ENCODE measurements at places on chromosomes 6 and 20.

DNA sequence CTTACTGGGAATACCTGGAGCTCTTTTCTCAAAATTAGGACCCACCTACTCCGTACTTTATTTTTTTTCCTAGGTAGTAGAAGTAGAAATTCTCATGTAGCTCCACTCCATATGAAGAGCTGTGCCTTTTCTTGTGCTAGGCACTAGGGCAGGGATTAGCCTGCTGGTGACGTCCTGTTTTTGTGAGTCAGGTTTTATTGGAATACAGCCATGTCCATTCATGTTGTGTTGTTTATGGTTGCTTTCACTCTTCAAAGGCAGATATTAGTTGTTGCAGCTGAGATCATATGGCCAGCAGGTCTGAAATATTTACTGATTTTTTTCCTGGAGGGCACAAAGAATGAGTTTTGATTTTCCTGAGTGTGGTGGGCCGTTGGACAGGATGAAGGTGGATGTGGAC is 20.5 kb downstream of the XRN2 start:
- DNase-seq = no peak

GRCh38 chr20:49785852-49786175 is 26.8 kb upstream of the SLC9A8 start:
- no peak for DNase-seq

- no peak for DNase-seq
Measured at GRCh38 chr6:153023977-153024708, 21.6 kb upstream of the MTRF1L start.

- DNase-seq = no peak
Measured at GRCh38 chr6:42509765-42510164, 54.1 kb upstream of the UBR2 start.

- no peak for DNase-seq
Measured at GRCh38 chr6:30135757-30136156, at the start of gene TRIM40. TSS of gene TRIM40 (plus strand) at chr6:30136140. CDS start at chr6:30137037, 897 bp downstream.

DNA sequence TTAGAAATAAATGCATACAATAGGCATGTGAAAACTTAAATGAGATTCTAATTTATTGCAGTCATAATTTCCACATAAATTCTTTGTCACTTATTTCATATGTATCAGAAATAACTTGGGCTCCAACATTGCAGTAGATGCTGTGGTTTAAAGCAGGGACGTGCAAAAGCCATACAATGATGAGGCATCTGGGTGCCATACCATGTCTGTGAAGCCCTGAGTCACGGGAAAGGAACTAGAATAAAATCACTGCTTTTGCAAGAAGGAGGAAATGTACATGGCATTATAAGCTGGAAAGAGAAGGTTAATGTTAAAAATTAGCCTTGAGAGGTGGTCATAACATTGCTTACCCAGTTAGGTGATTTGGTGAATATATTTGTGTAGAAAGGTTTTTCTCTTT is 180.4 kb downstream of the SASH1 start:
- no peak for DNase-seq

- DNase-seq = no peak
Measured at GRCh38 chr6:33621711-33622388, 728 bp downstream of the ITPR3 start.

DNA sequence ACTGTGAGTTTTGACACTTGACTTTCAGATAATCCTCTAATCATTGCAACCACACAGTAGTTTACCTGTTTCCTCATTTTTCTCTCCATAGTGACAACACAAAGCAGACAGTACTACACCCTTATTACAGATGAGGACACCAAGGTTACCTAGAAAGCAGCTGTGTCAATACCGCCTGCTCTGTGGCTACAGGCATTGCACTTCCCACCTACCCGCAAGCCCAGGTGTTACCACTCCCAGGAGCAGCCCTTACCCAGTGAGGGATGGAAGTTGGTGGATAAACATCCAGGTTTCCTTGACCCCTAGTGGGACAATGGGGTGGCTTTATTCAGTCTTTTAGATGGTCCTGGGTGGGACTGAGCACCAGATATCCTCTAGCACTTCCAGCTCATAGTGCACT is 503.6 kb downstream of the PTPRT start:
- no peak for DNase-seq

- no peak for DNase-seq
Measured at GRCh38 chr6:114471450-114471849, 128.6 kb upstream of the HS3ST5 start.

DNA sequence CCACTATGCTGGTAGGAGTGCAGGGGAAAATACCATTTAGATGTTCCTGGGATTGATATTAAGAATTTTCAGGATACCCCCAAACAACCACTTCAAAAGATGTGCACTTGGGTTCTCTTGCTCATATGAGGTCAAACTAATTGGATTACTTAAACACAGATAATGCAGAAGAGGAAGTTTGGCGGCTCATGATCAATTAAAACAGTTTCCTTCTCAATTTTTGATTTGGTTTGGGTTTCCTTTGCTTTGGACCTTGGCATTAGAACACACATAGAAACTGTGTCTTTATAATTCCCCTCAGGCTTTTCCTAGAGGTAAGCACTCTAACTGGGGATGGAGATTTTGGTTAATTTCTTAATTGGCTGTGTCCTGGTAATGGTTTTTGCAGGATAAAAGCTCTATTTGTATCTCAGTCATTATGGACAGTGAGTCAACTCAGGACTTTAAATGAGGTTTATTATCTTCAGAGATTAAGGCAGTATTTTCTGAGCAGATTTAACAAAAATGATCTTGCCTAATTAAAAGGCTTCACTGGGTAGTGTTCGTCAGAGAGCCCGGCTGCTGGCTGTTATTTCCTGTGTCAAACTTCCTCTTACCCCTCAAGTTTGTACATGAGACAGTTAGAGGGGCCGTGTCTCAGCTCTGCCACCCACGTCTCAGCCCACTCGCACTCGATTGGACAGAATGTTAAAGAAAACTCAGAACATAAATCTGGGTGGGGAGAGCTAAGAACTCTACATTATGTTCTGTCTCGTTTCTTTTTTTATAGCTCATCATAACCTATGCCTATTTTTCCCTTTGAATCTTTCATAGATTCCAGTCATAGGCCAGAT is 50.3 kb upstream of the PREP start:
- DNase-seq = no peak

DNA sequence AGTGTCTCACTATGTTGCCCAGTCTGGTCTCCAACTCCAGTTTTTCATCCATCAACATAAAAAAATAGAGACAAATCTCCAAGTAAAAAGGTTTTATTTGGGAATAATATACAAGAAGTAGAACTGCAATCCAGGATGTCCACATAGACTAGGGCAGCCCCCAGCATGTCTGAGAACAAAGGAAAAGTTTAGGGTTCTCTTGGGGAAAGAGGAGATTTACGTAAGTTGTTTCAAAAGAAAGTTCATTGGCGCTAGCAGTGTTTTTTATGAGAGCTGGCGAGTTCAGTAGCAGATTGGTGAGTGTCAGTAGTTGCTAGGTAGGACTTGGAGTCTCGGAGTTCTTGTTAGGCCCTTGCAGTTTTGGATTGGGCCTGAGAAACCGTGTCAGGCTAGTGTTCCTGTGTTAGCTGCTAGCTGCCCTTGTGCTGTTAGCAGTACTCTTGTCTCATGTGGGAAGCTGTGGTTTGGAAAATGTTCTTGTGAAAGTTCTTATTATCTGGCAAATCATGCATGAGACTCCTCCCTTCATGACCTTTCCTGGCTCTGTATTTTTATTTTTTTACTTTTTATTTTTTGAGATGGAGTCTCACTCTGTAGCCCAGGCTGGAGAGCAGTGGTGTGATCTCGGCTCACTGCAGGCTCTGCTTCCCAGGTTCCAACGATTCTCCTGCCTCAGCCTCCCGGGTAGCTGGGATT is 24.7 kb downstream of the TTLL9 start:
- peak; percentile 9 for DNase-seq

GRCh38 chr6:129795261-129795660 is 65.9 kb downstream of the TMEM244 start:
- DNase-seq = no peak

- DNase-seq = no peak
Measured at GRCh38 chr6:166251655-166252054, 56.5 kb downstream of the PRR18 start.

All from non-pigmented ciliary epithelial cell (primary cell).